ENCODE measurements at places on chromosomes 4 and X.

GRCh38 chr4:45410701-45411210 lies 684.4 kb upstream of the GNPDA2 start:
- no peak for DNase-seq

DNA sequence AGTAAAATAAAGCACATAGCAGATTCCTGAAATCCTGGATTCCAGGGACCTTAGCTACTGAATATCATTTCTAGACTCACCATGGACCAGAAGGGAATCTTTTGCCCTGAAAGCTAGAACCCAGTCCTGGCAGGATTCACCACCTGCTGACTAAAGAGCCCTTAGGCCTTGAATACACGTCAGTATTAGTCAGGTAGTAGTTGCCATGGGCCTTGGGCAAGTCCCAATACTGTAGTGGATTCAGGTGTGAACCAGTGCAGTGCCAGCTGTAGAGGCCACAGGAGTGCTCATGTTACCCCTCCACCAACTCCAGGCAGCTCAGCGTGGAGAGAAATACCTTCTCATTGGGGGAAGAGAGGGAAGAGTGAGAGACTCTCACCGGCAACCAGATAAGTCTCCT lies 64.1 kb upstream of the UBQLN2 start:
- DNase-seq = no peak

DNA sequence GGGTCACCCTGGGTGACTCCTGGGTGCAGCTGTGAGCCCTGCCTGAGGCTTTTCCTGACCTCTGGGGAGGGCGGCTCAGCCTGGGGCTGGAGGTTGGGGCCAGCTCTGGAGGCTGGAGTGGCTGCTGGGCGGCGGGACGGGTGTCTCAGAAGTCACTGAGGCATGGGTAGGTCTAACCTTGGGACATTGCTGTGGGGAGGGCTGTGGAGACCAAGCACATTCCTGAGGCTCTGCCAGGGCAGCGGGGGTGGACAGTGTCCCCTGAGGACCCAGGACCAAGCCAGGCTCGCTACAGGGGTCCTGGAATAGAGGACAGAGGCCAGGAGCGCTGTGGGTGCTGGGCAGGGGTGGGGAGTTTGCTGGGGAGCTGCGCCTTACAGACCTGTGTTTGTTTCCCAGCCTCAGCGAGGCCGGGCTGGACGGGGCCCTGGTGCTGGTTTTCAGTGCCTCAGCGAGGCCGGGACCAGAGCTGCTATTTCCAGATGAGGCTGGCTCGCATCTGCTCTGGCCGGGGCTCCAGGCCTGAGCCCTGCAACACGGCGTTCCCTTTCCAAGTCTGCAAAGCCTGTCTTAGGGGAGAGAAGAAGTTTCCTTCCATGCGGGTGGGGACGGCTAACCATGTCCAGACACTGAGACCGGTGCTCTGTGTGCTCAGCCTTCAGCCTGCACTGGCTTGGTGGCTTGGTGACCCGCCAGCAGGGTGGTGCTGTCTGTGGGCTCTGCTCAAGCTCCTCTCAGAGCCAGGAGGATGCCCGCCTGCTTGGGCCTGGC lies 3.0 kb upstream of the SLC25A6 start:
- DNase-seq = no peak

- no peak for DNase-seq
Measured at GRCh38 chr4:78355306-78355705, 196.3 kb upstream of the ANXA3 start.

GRCh38 chr4:59925290-59925689 lies 1274.8 kb upstream of the ADGRL3 start:
- no peak for DNase-seq

DNA sequence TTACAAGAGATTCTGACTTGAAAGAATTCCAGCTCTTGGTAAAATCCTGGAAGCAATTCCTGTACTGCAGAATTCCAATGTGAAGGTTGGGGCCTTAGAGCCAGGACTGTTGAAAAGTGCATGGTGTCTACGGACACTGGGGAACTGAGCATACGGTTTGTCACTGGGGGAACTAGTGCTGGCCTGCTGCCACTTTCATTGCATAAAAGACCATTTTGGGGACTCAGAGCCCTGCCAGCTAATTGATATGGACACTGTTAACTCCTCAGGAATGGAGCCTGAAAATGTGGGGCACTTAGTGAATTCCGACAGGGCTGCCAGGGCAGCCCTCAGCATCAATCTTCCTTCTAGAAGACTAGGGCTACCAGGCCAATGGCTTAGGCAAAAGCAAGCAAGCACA lies 55.9 kb downstream of the AMOT start:
- DNase-seq = no peak

- DNase-seq = no peak
Measured at GRCh38 chr4:77785669-77786068, 33.5 kb downstream of the CNOT6L start.

- peak; percentile 31 for DNase-seq
Measured at GRCh38 chr4:169410839-169411770, 140.3 kb upstream of the SH3RF1 start.

GRCh38 chr4:102311407-102311806 lies 33.9 kb downstream of the SLC39A8 start:
- DNase-seq = no peak

DNA sequence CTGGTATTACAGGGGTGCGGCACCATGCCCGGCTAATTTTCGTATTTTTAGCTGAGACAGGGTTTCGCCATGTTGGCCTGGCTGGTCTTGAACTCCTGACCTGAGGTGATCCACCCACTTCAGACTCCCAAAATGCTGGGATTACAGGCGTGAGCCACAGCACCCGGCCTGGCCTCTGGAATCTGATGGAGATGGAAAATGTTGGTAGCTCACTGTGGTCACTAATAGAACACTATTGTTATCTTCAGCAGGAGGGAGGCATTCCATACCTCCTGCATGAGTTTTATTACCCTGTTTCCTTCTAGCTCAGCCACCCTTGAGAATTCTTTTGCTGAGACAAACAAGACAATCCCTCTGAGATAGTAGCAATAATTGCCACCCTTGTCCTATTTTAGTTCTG lies 105.0 kb downstream of the SHROOM3 start:
- DNase-seq = no peak

DNA sequence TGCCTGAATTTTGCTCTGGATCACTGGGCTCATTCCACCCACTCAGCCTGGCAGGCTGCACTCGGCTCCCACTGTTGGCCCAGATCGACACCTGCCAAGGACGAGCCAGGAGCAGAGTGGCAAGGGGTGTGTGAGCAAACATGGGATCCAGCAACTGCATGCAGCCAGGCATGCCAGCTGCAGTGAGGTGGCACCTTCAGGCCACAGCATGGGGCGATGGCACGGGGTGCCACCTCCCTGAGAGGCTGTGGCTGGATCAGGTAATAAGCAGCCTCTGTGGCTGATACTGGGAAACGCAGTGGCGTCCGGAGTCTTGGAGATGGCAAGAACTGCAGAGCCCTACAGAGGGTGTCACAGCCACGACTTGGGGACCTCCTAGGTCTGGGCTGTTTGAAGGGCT lies 244.5 kb upstream of the FSTL5 start:
- no peak for DNase-seq

GRCh38 chrX:75421688-75422230 lies 101.1 kb downstream of the ZDHHC15 start:
- DNase-seq = no peak

GRCh38 chr4:13640149-13640940 lies 12.8 kb upstream of the BOD1L1 start:
- DNase-seq = no peak

- no peak for DNase-seq
Measured at GRCh38 chr4:22596409-22596808, 80.5 kb upstream of the ADGRA3 start.

DNA sequence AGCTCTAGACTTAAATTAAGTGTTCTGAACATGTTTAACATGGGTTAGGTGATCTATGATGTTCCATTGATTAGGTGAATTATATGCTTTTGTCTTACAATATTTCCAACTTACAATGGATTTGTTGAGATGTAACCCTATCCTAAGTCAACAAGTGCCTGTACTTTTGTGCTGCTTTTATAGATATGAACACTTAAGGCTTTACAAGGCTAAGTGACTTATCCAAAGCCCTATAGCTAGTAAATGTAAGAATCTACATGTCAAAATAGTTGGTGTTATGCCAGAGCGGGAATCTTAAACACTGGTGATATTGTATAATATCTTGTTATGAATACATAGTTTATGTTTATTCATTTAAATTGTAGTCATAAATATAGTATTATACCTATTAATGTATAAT lies 1629.1 kb upstream of the IGFBP7 start:
- no peak for DNase-seq

DNA sequence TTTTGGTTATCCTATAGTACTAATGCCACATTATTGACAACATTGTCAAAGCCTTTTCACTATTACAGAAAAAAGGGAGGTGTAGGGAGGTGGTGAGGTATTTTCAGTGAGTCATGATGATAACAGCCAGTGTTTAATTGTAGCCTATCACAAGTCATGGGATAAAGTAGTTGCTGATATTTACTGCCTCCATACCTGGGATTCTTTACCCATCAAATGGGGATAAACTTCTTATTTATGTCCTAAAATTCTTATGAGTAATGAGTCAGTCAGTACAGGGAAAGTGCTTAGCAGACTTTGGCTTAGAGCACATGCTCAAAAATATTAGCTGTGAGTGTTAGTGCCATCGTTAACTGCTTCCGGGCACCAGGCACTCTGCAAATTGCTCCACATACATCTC lies 25.7 kb downstream of the ADGRG2 start:
- DNase-seq = no peak

- DNase-seq = no peak
Measured at GRCh38 chr4:175253184-175253902, 335.2 kb downstream of the ADAM29 start.

DNA sequence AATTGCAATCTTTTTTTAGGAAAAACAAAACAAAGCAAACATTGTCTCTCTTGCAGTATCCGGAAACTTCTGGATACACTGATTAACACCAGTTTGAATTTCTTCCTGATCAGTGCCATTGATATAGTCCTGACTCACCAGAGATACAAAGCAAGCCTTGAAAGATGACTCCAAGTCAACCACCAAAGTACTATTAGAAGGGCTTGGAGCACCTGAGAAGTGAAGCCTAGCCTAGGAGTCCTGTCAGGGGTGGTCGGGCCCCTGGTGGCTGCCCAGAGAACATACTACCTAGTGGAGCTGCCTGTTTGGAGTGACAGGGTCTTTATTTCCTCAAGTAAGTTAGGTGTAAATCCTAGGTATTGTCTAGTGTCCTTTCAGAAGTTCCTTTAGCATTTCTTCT lies 593.2 kb downstream of the ZNF674 start:
- DNase-seq = no peak

DNA sequence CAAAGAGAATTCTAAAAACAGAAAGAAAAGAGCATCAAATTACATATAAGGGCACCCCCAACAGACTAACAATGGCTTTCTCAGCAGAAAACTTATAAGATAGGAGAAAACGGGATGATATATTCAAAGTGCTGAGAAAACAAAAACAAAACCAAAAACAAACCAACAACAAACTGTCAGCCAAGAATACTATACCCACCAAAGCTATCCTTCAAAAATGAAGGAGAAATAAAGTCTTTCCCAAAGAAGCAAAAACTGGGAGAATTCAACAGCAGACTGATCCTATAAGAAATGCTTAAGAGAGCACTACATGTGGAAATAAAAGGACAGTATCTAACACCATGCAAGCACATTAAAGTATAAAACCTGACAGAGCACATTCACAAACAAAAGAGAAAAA lies 168.6 kb downstream of the NEK1 start:
- no peak for DNase-seq

DNA sequence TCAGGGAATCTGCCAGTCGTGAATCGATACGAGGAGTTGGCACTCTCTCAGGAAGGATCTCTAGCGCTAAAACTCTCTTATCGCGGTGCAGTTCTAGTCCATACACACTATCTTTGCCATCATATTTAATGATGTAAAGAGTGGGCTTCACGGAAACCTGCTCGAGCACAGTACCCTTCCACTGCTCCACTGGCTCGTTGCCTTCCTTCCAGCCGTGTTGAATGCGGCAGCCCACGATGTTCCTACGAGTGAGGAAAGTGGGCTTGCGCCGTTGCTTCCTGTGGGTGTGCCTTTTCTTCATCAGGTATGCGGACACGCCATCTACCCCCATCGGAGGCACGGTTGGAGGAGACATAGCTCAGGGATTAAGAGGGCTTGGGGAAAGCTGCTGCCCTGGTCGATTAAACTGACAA lies 661 bp downstream of the SPIN4 start:
- DNase-seq = no peak

DNA sequence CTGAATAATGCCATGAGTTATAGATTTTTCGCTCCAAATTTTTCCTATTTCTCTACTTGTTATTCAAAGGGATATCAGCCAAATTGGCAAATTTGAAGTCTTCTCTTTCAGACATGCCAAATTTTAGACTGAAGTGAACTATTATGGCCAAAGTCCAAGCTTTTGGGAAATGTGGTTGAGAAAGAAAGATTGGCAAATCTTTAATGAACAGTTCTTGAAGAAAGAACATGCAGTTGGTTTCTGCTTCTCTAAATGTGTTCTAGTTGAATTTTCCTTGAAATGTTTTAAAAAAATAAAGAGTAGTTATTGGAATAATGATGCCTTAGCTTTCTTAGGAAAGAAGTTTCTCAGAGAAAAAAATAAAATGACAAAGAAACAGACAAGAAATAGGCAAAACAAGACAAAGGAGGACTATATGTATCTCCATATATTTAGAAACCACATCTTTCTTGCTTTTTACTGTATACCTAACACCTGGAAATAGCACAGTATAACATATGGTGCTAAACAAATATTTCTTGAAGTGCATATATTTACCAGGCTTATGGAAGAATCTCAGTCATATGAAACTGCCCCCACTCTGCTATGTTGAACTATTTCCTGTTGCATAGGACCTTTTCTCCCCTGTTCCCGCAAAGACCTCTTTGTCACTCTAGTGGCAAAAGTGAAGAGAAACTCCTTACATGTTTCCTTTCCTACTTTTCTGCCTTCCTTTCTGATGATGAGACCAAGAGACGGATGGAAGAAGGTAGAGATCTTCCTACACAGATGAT lies 250.0 kb downstream of the ARHGAP24 start:
- DNase-seq = no peak

- no peak for DNase-seq
Measured at GRCh38 chr4:3388471-3389232, 53.1 kb upstream of the HGFAC start.
